Epithelial cell of proximal tubule (primary cell): ENCODE measurements at places on chromosomes 7 and 10.
A peak's percentile ranks its signal among the peaks of the same experiment; 100 is the strongest.

GRCh38 chr7:26574476-26574875 lies 282.8 kb downstream of the SNX10 start:
- no peak for DNase-seq

DNA sequence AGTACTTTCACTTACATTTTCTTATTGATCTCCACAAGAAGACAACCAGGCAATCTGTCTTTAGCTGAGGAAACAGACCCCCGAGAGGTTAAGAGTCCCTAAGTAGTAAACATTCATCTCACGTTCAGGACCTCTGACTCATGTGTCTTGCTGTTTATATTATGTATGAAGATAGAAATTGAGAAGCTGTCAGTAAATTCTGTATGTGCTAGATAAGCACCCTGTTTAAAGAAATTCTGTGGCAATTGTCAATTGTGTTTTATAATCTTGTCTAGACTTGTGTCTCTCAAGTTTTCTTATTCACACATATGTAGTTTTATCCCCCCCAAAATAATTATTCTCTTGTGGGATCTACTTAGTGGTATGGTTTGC lies 14.5 kb downstream of the ADK start:
- no peak for DNase-seq

DNA sequence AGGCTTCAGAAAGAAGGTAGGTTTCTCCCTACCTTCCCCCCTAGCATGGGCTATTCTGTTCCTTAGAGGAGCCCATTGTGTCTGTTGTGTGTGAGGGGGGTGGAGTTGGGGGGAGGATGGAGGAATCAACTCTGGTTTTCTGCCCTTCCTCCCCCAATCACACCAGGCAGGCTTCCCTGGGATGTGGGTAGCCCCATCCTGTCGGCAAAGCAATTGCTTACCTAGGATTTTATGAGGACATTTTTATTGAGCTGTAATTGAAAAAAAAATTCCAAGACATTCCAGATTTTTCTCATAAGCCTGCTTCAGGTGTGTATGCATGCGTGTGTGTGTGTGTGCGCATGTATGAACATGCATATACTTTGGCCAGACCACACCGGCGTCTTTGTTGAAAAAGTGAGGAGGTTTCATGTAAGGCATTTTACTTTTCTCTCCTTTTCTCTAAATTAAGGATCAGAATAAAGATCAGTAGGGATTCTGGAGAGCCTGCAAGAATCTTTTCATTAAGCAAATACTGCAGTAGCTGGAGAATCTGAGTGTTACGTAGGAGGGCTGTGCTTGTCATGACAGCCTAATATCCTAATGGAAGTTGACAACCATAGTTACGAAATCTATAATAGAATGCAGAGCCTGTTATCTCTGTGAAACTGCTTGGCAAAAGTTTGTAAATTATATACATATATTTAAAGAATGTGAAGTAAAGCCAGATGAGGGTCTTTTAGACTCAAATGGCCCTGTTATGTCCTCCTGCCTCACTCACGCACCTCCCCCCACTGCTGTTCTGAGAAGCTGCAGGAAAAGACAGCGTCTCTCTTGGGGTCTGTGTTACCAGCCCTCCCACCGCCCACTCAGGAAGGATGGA lies 27.3 kb upstream of the SAMD8 start:
- DNase-seq: no peak

DNA sequence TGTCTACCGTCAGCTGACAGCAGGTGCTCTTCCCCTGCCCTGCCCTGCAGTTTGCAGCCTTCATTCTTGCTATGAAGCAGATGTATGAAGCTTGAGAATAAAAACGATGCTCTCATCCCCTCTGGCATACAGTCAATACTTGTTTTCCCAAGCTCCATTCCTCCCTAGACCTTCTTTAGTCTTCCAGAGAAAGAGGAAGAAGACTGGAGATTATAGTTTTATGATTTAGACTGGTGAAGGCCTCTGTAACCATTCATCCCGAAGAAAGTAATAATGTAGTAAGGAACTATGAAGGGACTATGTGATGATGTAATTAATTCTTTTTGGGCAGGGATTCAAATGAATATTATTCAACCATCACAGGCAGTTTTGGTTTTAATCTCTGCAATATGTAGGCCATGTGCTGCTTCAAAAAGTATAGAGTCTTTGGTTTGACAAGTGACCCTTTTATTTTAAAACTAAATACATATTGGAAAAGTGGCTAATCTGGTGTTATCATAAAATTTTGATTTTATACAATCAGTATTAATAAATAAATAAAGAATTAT lies 242.4 kb upstream of the KIAA1217 start:
- DNase-seq: no peak

GRCh38 chr7:26201247-26202018 lies at the start of gene CBX3:
CBX3 (plus strand) TSS chr7:26201745; CDS start chr7:26202999, 1,254 bp downstream.
- DNase-seq: no peak

GRCh38 chr10:4316161-4316810 lies 509.7 kb upstream of the AKR1E2 start:
- no peak for DNase-seq

DNA sequence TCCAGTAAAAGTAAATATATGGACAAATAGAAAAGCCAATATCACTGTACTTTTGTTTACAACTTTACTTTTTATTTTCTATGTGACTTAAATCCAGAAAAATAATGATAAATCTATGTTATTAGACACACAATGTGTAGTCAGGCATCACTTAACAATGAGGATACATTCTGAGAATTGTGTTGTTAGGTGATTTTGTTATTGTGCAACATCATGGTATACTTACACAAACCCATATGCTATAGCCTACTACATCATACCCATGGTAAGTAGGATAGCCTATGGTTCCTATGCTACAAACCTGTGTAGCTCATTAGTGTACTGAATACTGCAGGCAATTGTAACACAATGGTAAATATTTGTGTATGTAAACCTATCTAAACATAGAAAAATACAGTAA lies 781.7 kb upstream of the GHITM start:
- no peak for DNase-seq

DNA sequence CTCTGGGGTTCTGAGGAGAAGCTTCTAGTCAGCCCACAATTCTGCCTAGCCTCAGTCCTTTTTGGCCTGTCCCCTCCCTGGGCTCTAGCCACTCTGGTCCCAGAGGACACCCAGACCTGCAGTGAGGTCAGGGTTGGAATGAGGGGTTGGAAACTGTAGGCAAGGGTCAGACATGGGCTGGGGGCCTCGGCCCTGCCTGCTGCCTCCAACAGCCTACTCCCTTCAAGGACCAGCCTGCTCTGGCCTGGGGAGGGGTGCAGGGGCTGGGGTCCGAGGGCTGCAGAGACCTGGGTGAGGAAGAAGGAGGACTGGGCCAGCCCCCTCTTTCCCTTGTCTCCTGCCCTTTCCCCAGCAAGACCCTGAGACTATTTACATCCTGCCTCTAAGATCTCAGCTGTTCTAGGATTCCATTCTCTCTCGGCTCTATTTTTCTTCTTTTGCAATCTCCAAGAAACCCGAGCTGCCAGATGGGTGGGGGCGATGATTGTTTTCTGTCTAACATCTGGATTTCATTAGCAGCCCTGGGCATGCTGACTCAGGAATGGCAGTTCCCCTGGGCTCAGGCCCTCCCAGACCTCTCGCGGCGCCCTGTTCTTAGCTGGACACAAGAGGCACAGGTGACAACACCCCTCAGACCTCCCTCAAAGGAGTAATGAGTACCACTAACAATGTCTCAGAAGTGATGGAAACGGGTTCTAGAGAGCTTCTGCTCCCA lies 23.1 kb downstream of the ZCCHC24 start:
- no peak for DNase-seq

- no peak for DNase-seq
These were observed 387.3 kb downstream of the TNS3 start for GRCh38 chr7:47194516-47195057.

- no peak for DNase-seq
These were observed 13.0 kb downstream of the FGFBP3 start for GRCh38 chr10:91896212-91896756.

GRCh38 chr10:3523309-3524050 lies 261.5 kb downstream of the KLF6 start:
- no peak for DNase-seq

GRCh38 chr7:130732980-130733930 lies 752 bp downstream of the KLF14 start:
- no peak for DNase-seq

DNA sequence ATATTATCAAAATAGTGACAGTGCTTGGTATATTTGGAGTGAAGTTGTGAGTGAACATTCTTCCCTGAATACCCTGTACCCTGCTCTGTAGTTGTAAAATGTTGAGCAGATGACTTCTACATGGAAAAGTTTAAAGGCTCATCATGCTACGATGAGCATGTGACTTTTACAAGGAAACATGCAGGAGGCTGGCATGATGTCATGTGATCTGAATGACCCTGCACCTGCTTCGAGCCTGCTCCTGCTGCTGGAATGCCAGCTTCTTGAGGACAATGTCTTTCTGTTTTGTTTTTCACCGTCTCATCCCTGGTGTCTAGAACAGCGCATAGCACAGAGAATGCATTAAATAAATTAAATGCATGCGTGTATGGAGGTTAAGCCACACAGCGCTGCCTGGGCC lies 5.4 kb upstream of the INPP5A start:
- no peak for DNase-seq

- DNase-seq: no peak
These were observed 116.2 kb upstream of the GPR22 start for GRCh38 chr7:107353701-107354100.

- DNase-seq: no peak
These were observed 172.3 kb downstream of the IMMP2L start for GRCh38 chr7:111390000-111390399.

DNA sequence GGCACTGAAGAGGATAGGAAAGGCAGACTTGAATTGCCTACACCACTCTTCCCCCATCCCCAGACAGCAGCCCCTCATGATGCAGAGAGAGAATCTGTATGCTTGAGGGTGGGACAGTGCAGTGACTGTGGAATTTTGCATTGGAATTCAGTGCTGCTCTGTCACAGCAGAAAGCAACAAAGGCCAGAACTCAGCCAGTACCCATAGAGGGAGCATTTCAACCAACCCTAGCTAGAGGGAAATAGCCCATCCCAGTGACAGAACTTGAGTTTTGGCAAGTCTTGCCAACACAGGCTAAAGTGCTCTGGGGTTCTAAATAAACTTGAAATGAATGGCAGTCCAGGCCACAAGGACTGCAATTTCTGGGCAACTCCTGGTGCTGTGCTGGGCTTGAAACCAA lies 80.4 kb downstream of the TES start:
- no peak for DNase-seq

GRCh38 chr7:45211066-45211465 lies 53.5 kb downstream of the RAMP3 start:
- no peak for DNase-seq

DNA sequence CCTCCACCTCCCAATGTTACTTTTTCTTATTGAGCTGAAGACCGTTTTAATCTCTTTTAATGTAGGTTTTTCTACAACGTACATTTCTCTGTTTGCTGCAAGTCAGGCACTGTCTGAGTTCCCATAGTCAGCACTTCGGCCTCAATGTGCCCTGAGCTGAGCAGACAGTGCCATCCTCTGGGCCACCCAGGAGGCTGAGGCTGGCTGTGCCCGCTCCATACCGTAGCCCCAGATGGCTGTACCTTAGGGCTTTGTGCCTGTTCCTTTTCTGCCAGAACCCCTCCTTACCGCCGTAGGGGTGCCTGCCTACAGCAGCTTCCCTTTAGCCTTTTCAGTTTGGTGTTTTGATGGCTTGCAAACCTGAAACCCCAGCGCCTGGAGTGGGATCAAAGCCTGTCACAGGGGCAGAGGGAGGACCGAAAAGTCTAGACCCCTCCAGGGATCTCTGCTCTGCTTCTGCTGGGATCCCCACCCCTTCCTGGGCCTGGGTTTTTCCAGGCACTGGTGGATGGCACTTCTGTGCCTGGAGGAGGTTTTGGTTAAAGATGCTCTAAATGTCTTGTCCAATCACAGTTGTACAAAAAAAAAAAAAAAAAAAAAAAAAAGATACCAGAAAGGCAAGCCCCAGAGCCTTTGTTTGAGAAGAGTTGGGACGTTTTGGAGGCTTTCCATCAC lies 9.0 kb downstream of the AGAP3 start:
- no peak for DNase-seq

GRCh38 chr10:75598998-75599397 lies 167.6 kb downstream of the LRMDA start:
- DNase-seq: no peak

GRCh38 chr10:89337484-89337883 lies 9.7 kb downstream of the IFIT3 start:
- DNase-seq: peak; percentile 91

- no peak for DNase-seq
These were observed 421.7 kb downstream of the ATRNL1 start for GRCh38 chr10:115514895-115515294.

DNA sequence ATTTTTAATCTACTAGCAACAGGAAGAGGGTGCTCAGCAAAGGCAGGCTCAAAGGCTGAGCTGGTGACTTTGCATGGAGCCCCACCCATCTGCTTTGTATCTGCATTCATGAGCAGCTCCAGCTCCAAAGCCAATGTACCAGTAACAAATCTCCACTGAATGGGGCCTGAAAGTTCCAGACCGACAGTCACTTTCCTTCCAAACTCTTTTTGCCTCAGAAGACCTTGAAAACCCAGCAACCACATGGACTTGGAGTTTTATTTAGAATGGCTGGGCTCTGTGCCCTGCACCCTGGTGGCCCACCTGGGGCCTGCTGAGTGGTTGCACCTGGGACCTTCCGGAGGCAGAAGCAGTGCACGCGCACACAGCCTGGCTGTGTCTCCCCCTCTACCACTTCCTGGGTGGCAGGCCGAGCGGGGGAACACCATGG lies 195.0 kb upstream of the PLXNA4 start:
- no peak for DNase-seq

- DNase-seq: no peak
These were observed 535.1 kb upstream of the CELF2 start for GRCh38 chr10:10482613-10483012.

DNA sequence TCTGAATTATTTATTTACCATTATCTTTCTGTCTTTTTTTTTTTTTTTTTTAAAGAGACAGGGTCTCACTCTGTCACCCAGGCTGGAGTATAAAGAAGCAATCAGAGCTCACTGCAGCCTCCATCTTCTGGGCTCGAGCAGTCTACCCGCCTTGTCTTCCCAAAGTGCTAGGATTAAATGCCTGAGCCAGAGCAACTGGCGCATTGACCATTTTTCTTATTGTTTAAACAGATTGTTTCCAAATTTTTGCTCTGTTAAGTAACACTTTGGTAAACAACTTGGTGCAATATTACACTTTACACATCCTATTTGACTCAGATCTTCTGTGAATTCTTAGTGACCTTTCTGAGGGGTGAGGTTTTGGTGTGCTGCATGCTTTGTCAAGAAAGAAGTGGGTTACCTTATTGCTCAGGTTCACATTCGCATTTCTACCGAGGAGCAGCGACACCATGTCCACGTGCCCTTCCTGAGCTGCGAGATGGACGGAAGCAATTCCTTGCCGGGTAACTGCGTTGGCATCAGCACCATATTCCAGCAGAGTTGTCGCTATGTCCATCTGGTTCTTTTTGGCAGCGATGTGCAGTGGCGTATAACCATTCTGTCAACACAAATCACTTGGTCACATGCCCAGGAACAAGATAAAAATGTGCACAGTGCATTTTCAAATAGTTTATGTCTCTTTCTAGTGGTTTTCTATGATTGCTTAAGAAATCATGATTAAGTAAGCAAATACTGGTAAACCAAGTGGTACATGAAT lies 203.2 kb downstream of the ANK3 start:
- DNase-seq: no peak
